Vagina (tissue), 2 donors: ENCODE measurements at places on chromosomes 5 and 9. TPM values are rescaled to one million over a fixed set of nuclear protein-coding genes. Genes with fewer than 3 reads are reported as not detected.

GRCh38 chr9:113738893-113739604 is 137.1 kb upstream of the ZNF618 start:
- no peaks in the 10 kb centered on the region for H3K36me3 ChIP-seq
- H3K27me3 ChIP-seq = no peaks in the 10 kb centered on the region
- no peak overlapping the region for H3K4me3 ChIP-seq
- H3K27ac ChIP-seq = no peak overlapping the region
- DNase-seq = peak; percentile 37

DNA sequence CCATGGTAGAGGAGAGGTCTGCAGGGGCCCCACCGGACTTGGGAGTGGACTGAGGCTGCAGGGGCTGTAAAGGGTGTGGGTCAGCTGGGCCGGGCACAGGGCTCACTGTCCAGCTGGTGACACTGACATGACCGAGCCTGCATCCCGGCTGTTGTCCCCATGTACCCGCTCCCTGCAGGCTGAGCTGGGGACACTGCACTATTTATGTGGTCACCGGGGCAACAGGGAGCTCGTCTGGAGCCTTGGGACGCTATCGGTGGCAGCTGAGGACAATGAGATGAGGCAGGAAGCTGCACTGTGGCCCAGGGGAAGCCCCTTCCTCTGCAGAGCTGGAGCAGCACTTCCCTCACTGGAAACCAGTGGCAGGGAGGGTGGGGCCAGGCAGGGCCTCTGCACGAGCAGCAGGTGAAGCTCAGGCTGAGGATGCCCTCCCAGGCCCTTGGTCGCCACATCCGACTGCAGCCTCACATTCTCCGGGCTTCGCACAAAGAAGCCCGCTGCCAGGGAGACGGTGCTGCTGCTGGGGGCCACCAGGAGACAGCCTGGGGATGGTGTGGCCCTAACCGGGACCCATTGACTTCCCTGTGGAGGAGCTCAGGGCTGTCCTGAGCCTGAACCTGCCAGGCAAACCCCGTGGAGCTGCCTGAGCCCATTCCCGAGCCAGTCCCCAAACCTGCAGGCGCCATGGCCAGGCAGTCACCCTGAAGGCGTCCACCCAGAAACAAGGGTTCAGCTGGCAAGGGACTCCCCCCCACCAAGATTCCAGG is 26.4 kb downstream of the ZDHHC11B start:
- peaks cover 31% of the 10 kb centered on the region for H3K4me1 ChIP-seq
- no peaks in the 10 kb centered on the region for H3K36me3 ChIP-seq
- H3K4me3 ChIP-seq = no peak overlapping the region
- DNase-seq = peak; percentile 87

DNA sequence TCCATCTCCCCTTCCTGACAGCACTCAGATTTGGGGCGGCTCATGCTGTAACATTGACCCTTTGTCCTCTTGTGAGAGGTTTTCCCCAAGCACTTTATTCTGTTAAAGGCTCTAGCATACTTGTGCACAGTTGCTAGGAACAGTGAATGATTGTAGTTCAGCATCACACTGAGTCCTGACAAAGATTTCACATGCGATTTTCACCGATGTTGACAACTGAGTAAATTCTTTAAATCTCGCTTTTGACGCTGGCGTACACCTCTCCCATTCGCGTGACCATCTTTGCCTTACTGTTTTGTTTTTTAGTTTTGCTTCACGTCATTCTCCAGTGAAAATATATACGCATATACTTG is 780 bp downstream of the CDC37L1 start:
- H3K36me3 ChIP-seq = no peaks in the 10 kb centered on the region
- H3K4me3 ChIP-seq = peak overlapping the region; percentile 77
- H3K27ac ChIP-seq = peak overlapping the region; percentile 98
- no peak for DNase-seq
- H3K4me1 ChIP-seq = peaks cover 33% of the 10 kb centered on the region

DNA sequence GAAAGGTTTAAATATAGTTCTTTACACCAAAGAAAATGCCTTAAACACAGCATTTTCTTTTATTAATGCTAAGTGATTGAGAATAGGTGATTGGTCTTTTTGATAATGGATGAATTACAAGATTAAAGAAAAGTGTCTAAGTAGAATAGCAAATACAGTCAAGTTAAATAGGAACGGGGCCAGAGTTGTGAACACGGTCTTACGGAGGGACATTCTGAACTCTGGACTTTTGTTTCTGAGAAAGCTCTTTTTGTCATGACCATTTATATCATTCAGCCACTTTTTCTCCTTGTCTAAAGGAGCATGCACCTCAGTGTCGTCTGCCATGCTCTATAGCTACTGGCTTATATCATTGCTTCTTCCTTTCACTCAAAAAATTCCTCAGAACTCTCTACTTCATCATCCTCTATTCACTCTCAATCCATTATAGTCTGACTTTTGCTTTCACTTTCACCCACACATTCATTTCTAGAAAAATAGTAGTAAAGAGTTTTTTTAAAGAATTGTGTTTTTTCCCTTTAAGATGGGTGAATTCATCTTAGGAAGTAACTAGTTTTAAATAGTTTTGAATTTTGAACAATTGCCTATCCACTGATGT is 263.0 kb upstream of the FBXL7 start:
- no peak overlapping the region for H3K4me3 ChIP-seq
- H3K27me3 ChIP-seq = no peaks in the 10 kb centered on the region
- no peak for DNase-seq
- H3K27ac ChIP-seq = no peak overlapping the region

Gene KCNN2
- total RNA-seq = 3.4 TPM

Gene MBLAC2
- 8.8 TPM for total RNA-seq

Gene NUTM2F
- total RNA-seq = not detected
